Articular chondrocyte of knee joint (primary cell): ENCODE measurements at places on chromosomes 5 and 9. TPM values are rescaled to one million over a fixed set of nuclear protein-coding genes. Genes with fewer than 3 reads are reported as not detected.

HSD17B3 gene
- total RNA-seq = not detected in 2 replicates

HINT2 gene
- 15.3 and 19.1 TPM in 2 replicates for total RNA-seq

PGM5 gene
- 0.91 and 4.9 TPM in 2 replicates for total RNA-seq

WHRN gene
- total RNA-seq = 2.8 and 4.2 TPM in 2 replicates

SARDH gene
- 4.1 and 9.3 TPM in 2 replicates for total RNA-seq

TXNDC8 gene
- total RNA-seq = not detected in 2 replicates

IFNB1 gene
- not detected in 2 replicates for total RNA-seq

GARIN3 gene
- total RNA-seq = not detected in 2 replicates

ITK gene
- total RNA-seq = under 0.01 and 0.65 TPM in 2 replicates

SHOC1 gene
- 0.11 and 0.13 TPM in 2 replicates for total RNA-seq

FRRS1L gene
- total RNA-seq = 1.6 and 4.4 TPM in 2 replicates

IL17B gene
- not detected in 2 replicates for total RNA-seq

KIAA0825 gene
- 10.1 and 13.9 TPM in 2 replicates for total RNA-seq

PCSK1 gene
- 54.8 and 55.9 TPM in 2 replicates for total RNA-seq

PCDHB5 gene
- 2.9 and 3.6 TPM in 2 replicates for total RNA-seq

SHROOM1 gene
- 3.8 and 6.7 TPM in 2 replicates for total RNA-seq

SOWAHA gene
- total RNA-seq = 0.11 and 0.13 TPM in 2 replicates

CDKN2A gene
- total RNA-seq = 1.8 and 6.6 TPM in 2 replicates

ANKRD20A1 gene
- total RNA-seq = not detected in 2 replicates
